Activated CD4-positive, CD25-positive, alpha-beta regulatory T cell treated with anti-CD3 and anti-CD28 coated beads, Interleukin-2, amount 50 U/mL, for 72 hours (primary cell): ENCODE measurements at places on chromosomes 4 and X.

- DNase-seq, result no peak
Measured at GRCh38 chr4:142367418-142368180, 478.5 kb downstream of the INPP4B start.

DNA sequence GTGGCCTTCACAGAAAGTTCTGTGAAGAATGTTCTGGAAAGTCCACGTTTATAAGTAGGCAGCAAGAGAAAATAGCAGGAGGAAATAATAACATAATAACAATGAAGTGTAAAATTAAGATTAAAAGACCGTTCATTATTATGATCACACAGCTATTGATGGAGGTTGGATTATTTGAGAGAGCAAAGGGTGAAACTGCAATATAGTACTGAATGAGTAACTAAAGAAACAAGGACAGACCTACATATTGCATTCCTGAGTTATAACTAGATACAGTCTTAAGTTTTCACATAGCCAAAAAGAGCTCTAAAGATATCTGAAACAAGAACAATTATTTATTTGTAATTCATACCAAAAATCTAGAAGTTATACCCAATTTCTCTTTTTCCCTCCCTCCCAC lies 122.9 kb upstream of the TMEM164 start:
- DNase-seq, result no peak

DNA sequence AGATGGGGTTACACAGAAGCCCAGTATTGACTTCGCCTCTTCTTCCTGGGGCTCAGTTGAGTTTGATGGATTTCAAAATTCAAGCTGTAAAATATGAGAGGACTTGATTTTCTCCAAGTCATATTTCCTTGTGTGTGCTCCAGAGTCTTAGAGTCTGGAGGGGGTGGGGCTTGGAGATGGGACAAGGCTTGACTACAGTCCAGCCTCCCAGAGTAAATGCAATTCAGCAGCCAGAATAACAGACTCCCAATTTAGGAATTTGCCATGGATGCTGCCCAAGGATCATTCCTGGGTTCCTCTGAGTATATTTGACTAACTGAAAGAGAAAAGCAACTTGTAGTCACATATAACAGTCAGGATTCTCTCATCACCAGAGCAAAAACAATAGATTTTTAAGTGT lies 53.7 kb upstream of the RBPJ start:
- no peak for DNase-seq

DNA sequence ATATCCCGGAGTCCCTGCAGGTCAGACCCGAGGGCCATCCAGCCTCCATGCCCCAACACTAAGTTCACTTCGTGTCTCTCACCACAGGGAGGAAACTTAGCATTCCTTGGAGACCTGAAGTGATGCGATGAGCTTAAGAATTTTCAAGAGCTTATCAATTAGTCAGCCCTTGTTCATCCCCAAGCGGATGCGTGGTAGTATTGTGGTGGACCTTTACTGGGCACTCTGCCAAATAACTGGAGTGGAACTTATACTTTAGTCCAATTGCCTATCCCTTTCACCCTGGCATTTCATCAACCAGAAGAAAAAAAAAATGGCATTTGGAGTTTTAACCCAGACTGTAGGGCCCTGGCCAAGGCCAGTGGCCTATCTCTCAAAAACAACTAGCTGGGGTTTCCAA lies 137.1 kb downstream of the RELL1 start:
- no peak for DNase-seq

DNA sequence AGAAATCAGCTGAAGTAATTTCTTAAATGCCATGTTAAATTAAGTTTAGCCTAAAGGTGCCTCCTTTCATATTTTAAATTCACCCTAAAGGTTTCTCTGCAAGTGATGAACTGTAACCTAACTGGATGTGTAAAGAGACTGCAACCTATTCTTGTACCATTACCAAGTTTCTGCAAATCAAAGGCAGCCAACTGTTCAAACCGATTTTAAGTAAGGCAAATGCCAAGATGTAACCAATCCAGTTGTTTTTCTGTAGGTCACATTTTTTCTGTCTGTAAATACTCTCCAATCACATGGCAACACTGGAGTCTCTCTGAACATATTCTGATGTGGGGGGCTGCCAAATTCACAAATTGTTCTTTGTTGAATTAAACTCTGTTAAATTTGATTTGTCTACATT lies 42.4 kb upstream of the FGF2 start:
- DNase-seq, result no peak

GRCh38 chr4:139557556-139558110 lies 1.6 kb upstream of the SETD7 start:
- no peak for DNase-seq

DNA sequence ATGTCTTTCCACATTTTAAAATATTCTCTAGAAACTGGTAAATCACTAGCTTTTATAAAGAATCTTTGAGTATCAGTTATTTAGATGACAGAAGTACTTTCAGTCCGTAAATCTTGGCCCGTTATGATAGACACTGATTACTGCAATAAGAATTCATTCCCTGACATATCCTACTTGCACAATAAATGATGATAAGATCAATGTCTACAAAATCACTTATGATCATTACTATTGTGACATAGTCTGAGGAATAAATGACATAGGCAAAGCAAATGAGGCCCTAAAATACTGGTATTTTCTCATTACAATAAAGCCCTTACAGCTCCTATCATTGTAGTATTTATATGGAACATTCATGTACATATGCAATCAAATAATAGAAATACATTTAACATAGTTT lies 6.6 kb upstream of the PDCL2 start:
- DNase-seq, result no peak

GRCh38 chr4:174707051-174707676 lies 121.9 kb downstream of the GLRA3 start:
- no peak for DNase-seq

- DNase-seq, result no peak
Measured at GRCh38 chr4:3115637-3116270, 41.3 kb downstream of the HTT start.

- no peak for DNase-seq
Measured at GRCh38 chrX:26387906-26388305, 171.9 kb downstream of the MAGEB5 start.
